ENCODE measurements at places on chromosomes 12 and 14.

DNA sequence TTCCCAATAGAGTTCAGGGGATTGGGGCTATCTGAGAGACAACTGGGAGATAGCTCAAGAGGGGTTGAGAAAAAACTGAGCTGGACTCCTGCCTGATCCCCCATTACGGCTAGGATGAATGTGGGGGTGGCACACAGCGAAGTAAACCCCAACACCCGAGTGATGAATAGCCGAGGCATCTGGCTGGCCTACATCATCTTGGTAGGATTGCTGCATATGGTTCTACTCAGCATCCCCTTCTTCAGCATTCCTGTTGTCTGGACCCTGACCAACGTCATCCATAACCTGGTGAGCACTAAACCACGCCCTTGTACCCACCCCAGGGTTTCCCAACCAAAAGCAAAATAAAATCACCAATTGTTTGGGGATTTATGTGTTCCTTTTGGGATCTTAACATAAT lies 1.0 kb downstream of the ORMDL2 start:
- no peak for DNase-seq

GRCh38 chr12:111304642-111305071 lies 64.2 kb downstream of the PHETA1 start:
- DNase-seq: peak; percentile 17

GRCh38 chr12:96194576-96194889 lies 358 bp downstream of the ELK3 start:
- DNase-seq: no peak

- no peak for DNase-seq
These were observed 53.9 kb downstream of the ANAPC7 start for GRCh38 chr12:110349514-110350151.

DNA sequence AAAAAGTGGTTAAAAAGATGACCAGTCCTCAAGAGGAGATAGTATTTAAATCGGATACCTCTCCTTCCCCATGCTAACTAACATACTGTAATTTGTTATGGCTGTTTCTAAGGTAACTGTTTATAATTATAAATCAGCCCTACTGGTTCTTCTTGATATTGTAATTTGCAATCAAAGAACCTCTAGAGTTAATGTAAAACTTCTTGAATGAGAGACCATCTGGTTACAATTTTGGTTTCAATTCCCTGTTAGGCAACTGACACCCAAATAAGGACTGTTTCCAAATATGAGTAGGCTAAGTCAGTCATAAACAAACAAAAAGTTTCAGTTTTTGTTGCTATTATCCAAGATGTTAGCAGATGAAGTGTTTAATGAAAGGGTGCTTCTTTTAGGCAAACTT lies 120.2 kb upstream of the DNM1L start:
- DNase-seq: no peak

- DNase-seq: peak; percentile 50
These were observed 41.9 kb upstream of the BDKRB2 start for GRCh38 chr14:96162741-96163140.

DNA sequence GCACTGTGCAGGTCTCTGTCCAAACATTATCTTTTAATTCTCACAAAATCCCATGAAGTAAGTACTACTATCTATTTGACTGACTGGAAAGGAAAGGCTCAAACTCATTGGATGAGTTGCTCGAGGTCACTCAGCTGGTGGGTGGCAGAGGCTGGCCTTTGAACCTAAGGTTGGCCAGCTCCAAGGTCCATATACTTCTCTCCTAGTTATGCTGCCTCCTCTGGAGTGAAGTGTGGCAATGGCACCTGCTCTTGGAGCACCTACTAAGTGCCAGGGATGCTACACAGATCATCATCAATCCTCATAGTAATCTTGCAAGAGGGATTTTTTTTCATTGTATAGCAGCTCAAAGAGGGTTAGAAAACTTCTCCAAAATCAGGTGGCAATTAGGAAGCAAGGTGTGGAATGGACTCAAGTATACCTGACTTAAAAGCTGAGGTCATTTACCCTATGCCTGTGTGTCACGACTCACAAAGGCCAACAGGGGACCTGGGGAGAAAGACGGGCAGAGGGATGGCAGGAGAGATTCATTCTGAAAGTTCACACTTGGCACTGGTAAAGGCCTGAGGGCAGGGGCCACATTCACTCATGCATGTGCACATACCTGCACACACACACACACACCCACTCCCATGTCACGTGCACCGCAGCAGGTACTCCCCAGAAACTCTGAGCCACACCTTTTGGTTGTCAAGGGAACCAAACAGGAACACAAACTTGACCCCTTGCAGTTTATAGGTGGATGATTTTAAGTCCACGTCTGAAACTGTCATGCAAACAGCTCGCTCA lies 146.4 kb downstream of the FOXN3 start:
- DNase-seq: peak; percentile 82

- no peak for DNase-seq
These were observed 43.0 kb downstream of the PPP4R4 start for GRCh38 chr14:94217116-94217515.

DNA sequence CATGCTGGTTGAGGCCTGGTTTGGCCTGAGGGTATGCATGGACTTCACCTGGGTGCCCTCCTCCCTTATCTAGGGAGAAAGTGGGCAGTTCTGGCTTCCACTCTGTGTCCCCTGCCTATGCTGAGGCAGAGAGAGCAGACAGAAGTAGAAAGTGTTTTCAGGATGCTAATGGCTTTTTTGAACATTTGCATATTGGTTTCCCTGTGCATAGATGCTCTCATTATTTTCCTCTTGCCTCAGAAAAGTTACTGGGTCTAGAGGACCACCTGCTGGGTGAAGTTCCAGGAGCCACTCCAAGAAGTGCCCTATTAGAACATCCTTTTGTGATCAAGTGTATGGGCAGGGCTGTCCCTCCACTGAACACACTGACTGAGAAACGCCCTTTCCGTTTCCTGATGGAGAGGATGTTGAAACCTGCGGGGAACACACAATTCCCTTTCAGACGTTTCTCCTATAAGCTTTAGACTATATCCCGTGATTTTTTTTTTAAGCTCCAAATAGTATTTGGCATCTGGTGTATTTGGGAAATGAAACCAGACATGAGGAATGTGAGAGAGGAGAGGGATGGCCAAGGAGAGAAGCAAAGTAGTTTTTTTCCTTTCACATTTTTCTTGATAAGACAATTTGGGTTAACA lies 66.6 kb downstream of the DAAM1 start:
- no peak for DNase-seq

GRCh38 chr12:53751336-53752191 lies at the start of gene CISTR:
Gene CISTR (minus strand): TSS chr12:53751979.
- no peak for DNase-seq

DNA sequence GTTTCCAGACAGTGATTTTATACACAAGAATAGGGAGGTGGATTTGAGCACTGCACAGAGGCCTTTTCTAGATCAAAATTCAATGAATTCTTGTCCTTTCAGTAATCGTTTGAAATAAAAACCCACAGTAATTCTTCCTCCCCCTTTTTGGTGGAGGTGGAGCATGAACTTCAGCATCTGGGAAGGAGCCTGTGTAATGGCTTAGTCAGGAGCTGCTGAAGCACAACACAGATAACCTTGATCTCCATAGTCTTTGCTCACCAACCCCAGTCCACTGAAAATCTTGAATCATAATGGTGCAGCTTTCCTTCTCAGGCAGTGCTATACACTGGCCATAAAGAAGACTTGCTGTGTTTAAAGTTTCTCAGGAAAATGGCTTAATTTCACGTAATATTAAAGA lies 6.4 kb upstream of the TBPL2 start:
- peak; percentile 92 for DNase-seq

GRCh38 chr14:105078294-105078693 lies 13.1 kb upstream of the GPR132 start:
- no peak for DNase-seq

- DNase-seq: no peak
These were observed 344.0 kb upstream of the PRICKLE1 start for GRCh38 chr12:42933461-42934081.

- DNase-seq: peak; percentile 47
These were observed 10.8 kb downstream of the SINHCAF start for GRCh38 chr12:31315044-31315715.

GRCh38 chr12:105799103-105799502 lies 339.7 kb downstream of the NUAK1 start:
- no peak for DNase-seq

GRCh38 chr12:110860833-110861296 lies 14.1 kb downstream of the CCDC63 start:
- DNase-seq: no peak

GRCh38 chr12:64610079-64610659 lies at the start of gene RASSF3:
Gene RASSF3 (plus strand): TSS chr12:64610495. CDS start chr12:64610633, 138 bp downstream.
- DNase-seq: peak; percentile 86

- DNase-seq: no peak
These were observed 15.1 kb downstream of the CYP46A1 start for GRCh38 chr14:99699085-99699760.

DNA sequence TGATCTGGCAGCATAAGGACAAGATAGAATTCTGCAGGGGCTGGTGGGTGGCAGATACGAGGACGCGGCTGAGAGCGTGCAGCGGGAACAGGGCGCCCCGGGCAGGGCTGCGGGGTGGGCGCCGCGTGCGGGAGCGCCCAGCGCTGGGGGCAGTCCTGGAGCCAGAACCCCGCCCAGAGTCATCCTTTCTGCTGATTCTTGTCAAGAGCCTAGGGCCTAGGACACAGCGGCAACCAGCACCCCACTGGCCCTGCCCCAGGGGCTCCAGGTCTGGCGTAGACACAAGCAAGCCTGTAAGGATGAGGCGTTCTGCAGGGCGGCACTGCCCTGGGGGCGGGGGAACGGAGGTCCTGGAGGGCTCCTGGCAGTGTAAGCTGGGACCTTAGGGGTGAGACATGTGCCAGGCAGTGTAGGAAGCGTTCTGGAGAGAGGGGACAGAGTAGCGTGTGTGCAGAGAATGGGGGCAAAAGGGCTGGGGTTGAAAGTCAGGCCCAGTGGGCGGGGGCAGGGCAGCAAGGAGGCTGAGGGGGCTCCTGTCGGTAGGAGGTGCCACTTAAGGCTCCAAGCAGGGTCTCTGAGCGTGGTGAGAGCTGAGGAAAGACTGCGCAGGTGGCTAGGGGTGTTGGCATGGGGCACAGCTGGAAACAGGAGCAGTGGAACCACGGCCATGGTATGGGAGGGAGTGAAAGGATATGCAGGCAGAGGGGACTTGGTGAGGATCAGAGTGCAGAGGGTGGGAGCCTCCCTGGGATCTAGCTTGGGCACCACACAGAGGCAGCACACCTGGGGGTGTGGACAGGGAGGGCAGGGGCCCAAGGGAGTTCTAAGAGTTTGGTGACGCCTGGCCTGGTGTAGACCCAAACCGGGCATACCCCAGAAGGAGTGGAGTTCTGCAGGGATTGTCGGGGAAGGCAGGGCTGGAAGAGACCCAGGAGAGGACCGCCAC lies 845 bp upstream of the AHNAK2 start:
- DNase-seq: no peak

DNA sequence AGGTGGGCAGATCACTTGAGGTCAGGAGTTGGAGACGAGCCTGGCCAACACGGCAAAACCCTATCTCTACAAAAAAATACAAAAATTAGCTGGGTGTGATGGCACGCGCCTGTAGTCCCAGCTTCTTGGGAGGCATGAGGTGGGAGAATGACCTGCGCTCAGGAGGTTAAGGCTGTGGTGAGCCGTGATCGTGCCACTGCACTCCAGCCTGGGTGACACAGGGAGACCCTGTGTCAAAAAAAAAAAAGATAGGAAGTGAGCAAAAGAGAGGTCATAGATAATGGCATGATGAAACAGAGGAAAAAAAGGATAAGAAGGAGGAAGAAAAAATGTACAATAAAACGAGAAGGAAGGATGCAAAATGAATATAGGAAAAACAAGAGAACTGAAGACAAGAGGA lies 159.5 kb downstream of the ETV6 start:
- no peak for DNase-seq

GRCh38 chr12:75960086-75960910 lies 71.3 kb downstream of the PHLDA1 start:
- peak; percentile 80 for DNase-seq

DNA sequence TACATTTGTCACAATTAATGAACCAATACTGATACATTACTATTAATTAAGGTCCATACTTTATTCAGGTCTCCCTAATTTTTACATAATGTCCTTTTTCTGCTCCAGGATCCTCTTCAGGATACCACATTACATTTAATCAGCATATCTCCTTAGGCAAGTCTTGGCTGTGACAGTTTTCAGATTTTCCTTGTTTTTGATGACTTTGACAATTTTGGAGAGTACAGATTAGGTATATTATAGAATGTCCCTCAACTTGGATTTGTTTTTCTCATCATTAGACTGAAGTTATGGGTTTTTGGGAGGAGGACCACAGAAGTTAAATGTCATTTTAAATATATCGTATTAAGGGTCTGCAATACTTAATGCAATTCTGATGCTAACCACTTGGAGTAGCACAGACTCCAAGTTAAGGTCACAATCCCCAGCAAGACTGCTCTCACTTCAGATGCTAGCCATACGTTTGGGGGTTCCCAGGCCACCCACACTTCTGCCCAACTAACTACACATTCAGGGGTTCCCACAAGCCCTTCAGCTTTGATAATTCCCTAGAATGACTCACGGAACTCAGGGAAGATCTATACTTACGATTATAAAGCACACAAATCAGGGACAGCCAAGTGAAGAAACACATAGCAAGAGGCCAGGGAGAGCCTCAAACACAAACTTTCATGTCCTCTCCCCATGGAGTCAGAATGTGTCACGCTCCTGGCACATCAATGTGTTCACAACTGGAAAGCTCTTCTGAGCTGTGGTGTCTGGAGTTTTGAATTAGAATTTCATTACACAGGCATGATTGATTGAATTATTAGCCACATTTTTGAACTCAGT lies 17.0 kb upstream of the NUBPL start:
- DNase-seq: peak; percentile 19

GRCh38 chr14:76194327-76194726 lies 42.6 kb downstream of the GPATCH2L start:
- no peak for DNase-seq

DNA sequence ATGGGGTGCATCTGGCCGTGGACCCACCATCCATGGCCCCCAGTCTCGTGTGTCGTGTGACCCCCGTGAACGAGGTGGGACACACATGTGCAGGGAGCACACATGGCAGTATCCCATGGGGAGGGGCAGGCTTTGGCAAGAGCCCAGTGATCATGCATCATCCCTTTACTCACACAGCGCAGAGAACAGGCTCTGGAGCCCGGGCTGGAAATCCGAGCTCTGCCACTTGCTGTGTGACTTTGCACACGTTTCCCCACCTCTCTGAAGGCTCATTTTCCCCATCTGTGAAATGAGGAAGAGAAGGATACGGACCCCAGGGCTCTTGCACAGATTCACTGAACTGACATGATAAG lies 119.9 kb downstream of the PHETA1 start:
- DNase-seq: no peak

DNA sequence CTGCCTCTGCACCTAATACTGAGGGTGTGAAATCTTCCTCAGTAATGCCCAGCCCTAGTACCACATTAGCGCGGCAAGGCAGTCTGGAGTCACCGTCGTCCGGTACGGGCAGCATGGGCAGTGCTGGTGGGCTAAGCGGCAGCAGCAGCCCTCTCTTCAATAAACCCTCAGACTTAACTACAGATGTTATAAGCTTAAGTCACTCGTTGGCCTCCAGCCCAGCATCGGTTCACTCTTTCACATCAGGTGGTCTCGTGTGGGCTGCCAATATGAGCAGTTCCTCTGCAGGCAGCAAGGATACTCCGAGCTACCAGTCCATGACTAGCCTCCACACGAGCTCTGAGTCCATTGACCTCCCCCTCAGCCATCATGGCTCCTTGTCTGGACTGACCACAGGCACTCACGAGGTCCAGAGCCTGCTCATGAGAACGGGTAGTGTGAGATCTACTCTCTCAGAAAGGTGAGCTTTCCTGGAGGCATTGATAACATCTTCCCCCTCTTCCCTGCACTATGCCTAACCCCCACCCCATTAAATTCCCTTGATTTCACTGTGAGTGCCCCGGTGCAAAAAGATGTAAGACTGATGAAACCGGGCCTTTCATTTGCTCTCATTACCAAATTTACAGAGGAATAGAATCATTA lies 291.4 kb downstream of the NAV3 start:
- DNase-seq: no peak

GRCh38 chr12:121277374-121277759 lies 19.1 kb downstream of the CAMKK2 start:
- no peak for DNase-seq
